ENCODE measurements at places on chromosomes 11 and 22. TPM values are rescaled to one million over a fixed set of nuclear protein-coding genes. Genes with fewer than 3 reads are reported as not detected.

Gene SYT8
- total RNA-seq, result not detected

Gene C1QTNF5
- 53.2 TPM for total RNA-seq

Gene GSC2
- total RNA-seq, result not detected

Gene APOL4
- total RNA-seq, result 0.52 TPM
